ENCODE measurements at places on chromosomes 11 and 22. TPM values are rescaled to one million over a fixed set of nuclear protein-coding genes. Genes with fewer than 3 reads are reported as not detected.

LDHAL6A gene
- not detected for total RNA-seq

DNA sequence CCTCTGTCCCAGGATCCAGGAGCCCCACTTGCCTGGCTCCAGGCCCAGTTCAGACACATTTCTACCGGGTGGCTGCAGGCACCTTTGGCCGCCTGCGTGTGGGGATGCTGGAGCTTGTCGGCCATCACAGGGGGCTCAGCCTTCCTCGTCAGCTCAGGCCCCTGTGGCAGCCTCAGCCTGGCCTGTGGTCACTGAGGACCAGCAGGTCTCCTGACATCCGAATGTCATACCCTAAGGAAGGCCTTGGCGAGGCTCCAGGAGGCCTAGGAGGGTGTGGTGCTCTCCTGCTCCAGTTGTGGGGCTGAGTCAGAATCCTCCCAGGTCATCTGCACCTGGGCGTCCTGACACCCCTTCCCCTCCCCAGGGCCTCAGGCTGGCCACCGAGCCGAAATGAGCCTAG is 14.9 kb upstream of the SOX10 start:
- no peak for DNase-seq
- H3K4me1 ChIP-seq, result no peaks in the 10 kb centered on the region
- H3K4me3 ChIP-seq, result no peak overlapping the region
- no peak overlapping the region for H3K27ac ChIP-seq

- H3K36me3 ChIP-seq, result no peaks in the 10 kb centered on the region
- H3K27me3 ChIP-seq, result no peaks in the 10 kb centered on the region
- H3K27ac ChIP-seq, result no peak overlapping the region
These were observed 38.5 kb upstream of the SLN start for GRCh38 chr11:107750313-107750712.

ADAMTS15 gene
- 20.4 TPM for total RNA-seq

DNA sequence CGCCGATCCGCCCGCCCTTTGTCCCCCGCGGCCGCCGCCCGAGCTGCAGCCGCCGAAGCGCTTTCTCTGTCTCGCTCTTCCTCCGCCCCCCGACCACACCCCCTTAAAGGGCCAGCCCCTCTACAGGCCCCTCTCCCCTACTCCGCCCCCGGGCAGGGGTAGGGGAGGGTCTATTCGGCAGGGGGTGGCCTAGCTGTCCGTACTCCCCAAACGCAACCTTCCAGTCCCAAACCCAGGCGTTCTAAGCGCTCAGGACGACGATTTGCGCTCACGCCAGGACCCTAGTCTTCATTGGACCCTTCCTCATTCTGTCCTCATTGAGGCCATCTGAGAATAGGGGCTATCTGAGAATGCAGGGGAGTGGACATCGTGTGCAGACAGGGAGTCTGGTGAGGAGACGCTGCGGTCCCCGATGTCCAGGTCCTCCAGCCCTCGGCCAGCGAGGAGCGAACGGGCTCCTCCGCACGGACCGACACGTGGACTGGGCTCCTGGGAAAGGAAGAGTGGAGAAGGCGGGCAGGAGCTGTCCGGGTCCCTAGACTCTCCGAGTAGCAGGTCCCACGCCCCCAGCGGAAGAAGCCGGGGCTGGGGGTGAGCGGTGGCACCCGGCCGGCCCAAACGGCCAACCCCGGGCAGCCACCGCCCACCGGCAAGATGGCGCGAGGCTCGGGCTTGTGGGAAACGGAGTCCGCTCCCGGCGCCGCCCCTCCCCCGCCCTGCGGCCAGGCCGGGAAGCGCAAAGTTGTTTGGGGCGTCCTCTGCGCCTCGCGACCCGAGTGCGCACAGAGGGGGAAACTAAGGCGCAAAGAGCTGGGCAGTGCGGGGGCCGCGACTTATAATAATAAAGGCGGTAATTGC is at the start of gene PPP1R14B:
PPP1R14B (minus strand) TSS at position 73 of the 858 bp plus-strand sequence. CDS start 270 bp downstream, outside the sequence.
- peak within 1 kb of the TSS; percentile 79 for H3K4me3 ChIP-seq
- peak within 1 kb of the TSS; percentile 80 for H3K27ac ChIP-seq
- no peak for DNase-seq
- no peaks in the 10 kb centered on the region for H3K27me3 ChIP-seq

GRCh38 chr11:83467837-83468236 is 181.7 kb upstream of the CCDC90B start:
- no peak overlapping the region for H3K27ac ChIP-seq
- no peaks in the 10 kb centered on the region for H3K4me1 ChIP-seq
- H3K4me3 ChIP-seq, result no peak overlapping the region

GRCh38 chr11:81915045-81915444 is 818.6 kb downstream of the FAM181B start:
- no peak overlapping the region for H3K27ac ChIP-seq
- no peaks in the 10 kb centered on the region for H3K27me3 ChIP-seq
- no peak overlapping the region for H3K4me3 ChIP-seq
- no peak for DNase-seq
- no peaks in the 10 kb centered on the region for H3K36me3 ChIP-seq

MRGPRF gene
- total RNA-seq, result 209 TPM

DNA sequence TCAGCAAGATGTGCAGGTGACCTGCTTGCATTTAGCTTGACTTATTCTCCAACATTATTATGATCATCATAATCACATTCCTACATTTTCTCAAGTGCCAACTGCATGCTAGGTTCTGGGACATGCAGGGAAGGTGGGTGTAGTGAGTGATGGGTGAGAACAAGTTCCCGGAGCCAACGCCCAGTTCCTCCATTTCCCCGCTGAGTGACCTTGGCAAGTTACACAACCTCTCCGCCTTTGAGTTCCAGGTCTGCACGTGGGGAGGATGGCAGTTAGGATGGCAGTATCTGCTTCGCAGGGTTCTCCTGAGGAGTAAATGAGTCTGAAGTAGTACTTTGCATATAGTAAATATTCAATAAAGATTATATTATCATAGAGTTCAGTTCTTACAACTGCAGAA is 140.3 kb downstream of the GRIK4 start:
- H3K4me3 ChIP-seq, result no peak overlapping the region
- H3K36me3 ChIP-seq, result no peaks in the 10 kb centered on the region
- H3K27me3 ChIP-seq, result no peaks in the 10 kb centered on the region
- H3K4me1 ChIP-seq, result no peaks in the 10 kb centered on the region

DNA sequence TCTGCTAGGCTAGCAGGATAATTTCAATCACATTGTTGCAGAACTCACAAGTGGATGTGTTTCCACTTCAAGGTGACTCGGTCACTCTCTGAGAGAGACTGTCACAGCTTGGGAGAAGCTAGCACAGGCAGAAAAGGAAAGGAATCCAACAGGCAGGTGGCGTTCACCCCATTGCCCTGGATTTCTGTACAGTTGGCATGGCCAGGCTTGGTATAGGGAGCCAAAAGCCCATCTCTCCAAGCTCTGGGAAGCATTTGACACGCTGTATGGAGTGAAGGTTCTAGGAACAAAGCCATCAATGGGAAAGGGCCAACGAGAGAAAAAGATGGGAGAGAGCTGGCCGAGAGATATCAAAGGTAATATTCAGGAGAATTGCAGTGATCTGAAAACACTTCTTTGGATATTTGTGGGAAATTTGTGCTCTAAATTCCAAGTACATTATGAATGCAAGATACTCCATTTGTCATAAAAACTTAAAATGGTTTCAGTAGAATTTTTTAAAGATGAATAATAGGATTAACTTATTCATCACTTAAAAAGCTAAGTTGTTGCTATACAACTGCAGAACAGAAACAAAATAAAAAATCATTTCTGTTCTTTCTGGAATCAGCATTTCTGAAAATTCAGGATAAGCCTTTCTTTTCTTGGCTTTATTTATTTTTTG is 223.5 kb upstream of the NTM start:
- no peaks in the 10 kb centered on the region for H3K36me3 ChIP-seq
- no peak for DNase-seq
- H3K4me3 ChIP-seq, result no peak overlapping the region
- no peak overlapping the region for H3K27ac ChIP-seq
- no peaks in the 10 kb centered on the region for H3K27me3 ChIP-seq

DNA sequence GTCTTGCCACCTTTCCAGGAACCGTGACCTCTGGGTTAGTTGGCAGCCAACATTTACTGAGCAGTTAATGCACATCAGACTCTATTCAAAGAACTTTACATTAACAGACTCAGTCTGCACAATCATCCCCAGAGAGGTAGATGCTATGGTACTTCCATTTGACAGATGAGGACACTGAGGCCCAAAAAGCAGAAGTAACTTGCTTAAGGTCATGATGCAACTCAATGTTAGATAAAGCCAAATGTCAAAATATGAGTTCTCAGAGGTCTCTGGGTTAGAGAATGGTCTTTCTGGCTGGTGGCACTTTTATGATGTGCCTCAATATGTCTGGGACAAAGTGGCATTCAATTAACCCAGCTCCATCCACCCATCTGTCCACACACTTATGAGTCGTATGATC is 450.0 kb downstream of the MIAT start:
- H3K27me3 ChIP-seq, result no peaks in the 10 kb centered on the region
- H3K4me1 ChIP-seq, result peaks cover 57% of the 10 kb centered on the region
- no peak for DNase-seq

DNA sequence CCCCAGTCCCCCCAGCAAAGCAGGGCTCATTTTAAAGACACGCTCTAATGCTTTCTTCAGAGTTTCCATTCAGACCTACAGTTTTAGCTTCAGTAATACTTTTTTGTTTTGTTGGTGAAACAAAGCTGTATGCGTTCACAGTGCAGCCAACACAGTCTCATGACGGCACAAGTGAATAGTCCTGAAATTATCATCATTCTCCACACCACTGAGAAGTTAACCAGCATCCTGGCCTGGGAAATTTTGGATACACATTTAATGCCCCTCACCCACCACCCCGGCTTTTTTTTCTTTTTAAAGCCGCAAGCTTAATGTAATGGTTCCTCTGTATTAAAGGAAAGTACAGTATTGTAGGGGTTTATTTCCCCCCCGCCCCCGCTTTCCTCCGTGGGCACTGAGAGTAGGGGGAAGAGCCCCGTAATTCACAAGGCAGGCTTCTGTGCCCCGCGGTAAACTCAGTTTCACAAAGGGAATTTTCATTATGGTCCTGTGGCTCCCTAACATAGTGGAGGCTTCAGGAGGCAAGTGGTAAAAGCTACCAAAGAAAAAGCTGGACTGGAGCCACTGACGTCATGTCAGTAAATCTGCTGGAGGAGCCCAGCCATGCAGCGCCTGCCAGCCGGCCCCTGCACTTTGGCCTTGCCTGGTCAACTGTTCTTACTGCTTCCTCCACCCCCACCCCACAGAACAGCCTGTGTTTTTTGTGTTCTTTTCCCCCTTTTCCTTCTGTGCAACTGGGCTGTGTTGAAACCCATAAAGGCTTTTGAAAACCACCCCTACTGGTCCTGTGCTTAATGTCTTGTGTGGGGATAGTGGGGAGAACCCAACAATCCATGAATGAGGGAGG is 18.2 kb downstream of the TEAD1 start:
- no peaks in the 10 kb centered on the region for H3K27me3 ChIP-seq
- no peaks in the 10 kb centered on the region for H3K36me3 ChIP-seq
- H3K4me3 ChIP-seq, result peak overlapping the region; percentile 47
- peaks cover 9% of the 10 kb centered on the region for H3K4me1 ChIP-seq
- DNase-seq, result peak; percentile 47

GRCh38 chr11:119359365-119360214 is 13.1 kb upstream of the MFRP start:
- H3K27ac ChIP-seq, result no peak overlapping the region
- H3K4me1 ChIP-seq, result peaks cover 8% of the 10 kb centered on the region
- no peaks in the 10 kb centered on the region for H3K27me3 ChIP-seq
- no peak for DNase-seq
- H3K4me3 ChIP-seq, result no peak overlapping the region

DNA sequence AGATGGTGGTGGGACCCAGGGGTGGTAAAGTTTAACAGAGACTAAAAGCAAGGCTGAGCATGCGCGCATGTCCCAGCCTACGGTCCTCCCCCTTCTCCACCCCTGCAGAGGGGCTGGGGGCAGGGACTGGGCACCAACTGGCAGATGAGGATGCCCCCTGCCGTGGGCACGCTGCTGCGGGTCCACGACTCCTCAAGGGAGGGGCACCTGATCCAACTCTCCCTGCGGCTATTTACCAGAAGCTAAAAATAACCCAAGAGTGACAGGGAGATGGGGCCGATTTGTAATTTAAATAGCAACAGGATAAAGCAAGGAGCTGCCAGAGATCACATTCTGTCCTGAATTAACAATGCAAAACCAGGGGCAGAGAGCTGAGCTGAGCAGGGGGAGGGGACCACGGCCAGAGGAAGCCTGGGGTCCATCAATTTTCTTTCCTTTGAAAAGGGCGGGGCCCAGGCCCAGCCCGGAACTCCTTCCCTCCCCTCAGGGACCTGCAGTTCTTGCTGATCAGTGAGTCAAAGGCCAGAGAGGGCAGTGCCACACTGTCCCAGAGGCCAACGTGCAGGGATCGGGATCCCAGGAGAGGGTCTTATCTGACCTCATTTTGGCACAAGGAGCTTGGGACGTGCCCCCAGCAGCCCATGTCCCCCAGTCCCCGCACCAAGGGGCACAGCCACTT is 8.1 kb upstream of the DGKZ start:
- no peak overlapping the region for H3K27ac ChIP-seq
- DNase-seq, result no peak
- H3K4me3 ChIP-seq, result no peak overlapping the region
- no peaks in the 10 kb centered on the region for H3K4me1 ChIP-seq
- H3K36me3 ChIP-seq, result no peaks in the 10 kb centered on the region

DNA sequence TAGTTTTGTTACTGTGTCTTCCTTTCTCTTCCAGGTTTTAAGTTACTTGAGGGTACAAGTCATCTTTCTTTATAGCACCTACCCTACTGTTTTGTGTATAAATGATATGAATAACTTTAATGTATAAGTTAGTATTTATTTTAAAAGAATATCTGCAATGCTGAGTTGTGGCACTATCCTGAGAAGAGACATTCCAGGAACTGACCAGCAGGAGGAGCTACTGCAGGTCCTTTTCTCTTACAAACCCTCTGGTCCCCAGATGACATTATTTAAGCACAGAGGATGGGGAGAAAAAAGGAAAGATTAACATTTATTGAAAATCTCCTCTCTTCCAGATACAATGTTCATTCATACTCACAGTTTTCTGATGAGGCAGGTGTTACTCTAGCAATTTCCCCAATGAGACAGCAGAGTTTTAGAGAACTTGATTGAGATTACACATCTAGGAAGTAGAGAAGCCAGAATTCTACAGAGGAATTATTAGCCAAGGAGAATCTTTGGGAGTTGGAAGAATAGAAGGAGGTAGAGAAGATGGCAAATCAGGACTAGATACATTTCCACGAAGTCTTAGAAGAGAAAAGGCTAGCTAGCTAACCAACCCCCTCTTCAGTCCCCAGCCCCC is 541.2 kb upstream of the API5 start:
- no peak overlapping the region for H3K27ac ChIP-seq
- no peak for DNase-seq
- no peaks in the 10 kb centered on the region for H3K27me3 ChIP-seq
- H3K36me3 ChIP-seq, result no peaks in the 10 kb centered on the region
- no peak overlapping the region for H3K4me3 ChIP-seq
- no peaks in the 10 kb centered on the region for H3K4me1 ChIP-seq

DNA sequence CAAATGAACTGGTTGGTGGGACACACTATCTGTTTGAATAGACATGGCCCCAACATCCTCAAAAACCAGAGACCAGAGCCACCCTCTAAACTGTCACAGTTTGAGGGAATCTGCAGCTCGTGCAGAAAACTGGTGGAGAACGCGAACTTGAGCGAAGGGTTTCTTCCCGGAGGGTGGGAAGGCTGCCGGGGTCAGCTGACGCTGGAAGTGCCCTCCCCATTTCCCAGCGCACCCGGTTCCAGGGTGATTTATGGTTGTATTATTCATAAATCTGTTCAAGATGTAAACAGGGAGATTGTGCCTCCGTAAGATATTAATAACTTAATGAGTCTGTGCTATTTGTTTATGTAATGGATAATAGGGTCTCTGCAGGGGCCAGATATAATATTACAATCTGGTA is 1396.7 kb downstream of the BRD1 start:
- H3K27me3 ChIP-seq, result no peaks in the 10 kb centered on the region
- no peak overlapping the region for H3K4me3 ChIP-seq
- H3K4me1 ChIP-seq, result no peaks in the 10 kb centered on the region

- H3K4me1 ChIP-seq, result no peaks in the 10 kb centered on the region
- H3K27ac ChIP-seq, result no peak overlapping the region
- no peak overlapping the region for H3K4me3 ChIP-seq
- H3K36me3 ChIP-seq, result no peaks in the 10 kb centered on the region
- no peak for DNase-seq
These were observed 103.7 kb downstream of the DSCAML1 start for GRCh38 chr11:117693344-117693743.
